Cortex of kidney (tissue), 1 donor: ENCODE measurements at places on chromosomes 12 and 14.

DNA sequence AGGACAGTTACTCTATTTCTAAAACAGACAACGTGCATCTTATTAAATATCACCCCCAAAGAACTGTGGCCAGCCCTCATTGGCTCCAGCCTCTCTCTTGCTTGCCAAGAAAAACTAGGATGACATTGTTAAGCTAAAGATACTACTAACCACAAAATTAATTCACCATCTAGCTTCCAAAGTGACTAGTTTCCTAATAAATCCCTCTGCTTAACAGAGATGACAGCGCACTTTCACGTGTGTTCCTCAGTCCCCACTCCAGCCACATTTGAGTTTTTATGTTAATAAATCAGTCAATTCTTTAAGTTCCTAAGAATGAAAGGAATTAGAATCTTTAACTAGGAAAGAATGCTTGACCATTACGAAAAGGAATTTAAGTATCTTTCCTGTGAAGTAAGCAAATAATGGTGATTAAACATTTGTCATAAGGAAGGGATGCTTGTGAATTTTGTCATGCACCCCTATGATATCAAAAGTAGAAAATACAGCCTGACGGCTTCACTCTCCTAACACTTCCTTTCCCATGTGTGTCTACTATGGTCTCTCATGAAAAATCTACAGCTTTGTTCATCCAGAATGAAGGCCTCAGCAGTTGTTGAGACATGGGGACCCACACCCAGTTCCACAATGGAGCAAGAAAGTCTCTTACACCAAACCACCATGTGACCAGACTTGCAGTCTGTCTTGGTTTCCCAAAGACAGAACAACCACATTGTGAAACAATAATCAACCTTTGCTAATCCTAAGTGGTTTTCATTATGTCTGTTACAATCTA is 8.1 kb downstream of the CORO1C start:
- no peak for DNase-seq

GRCh38 chr12:114480337-114481199 is 74.6 kb upstream of the TBX5 start:
- DNase-seq, result no peak

DNA sequence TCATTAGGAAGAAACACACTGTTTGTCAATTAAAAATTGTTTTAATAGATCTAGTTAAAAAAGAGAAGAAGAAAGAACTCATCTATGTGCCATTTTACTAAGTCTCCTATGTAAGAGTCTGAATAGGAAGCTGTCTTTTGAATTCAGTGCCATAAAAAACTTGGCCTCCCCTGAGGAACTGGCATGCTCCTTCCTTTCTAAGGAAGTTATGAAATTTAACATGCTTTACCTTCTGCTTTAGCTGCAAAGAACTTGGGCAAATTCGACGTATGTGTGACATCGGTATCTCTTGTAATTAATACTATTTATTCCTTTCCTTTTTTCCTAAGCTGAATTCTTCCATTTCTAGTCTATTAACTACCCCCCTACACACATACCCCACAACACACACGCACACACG is 12.5 kb downstream of the TM7SF3 start:
- no peak for DNase-seq

DNA sequence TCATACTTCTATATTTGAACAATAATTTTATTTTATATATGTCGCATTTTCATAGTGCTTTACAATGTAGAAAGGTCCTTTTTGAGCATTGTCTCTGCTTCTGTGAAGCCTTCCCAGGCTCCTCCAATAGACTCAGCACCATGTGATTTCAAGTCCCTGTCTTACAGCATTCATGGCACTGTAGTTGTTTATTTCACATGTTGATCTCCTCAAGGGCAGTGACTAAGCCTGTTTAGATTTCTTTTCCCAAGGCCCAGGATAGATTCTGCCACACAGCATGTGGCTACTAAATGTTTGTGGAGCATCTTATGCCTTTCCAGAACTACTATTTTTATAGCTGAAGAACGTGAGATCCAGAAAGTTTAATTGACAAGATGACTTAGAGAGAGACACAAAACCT is 391.7 kb downstream of the TMEM117 start:
- DNase-seq, result no peak

DNA sequence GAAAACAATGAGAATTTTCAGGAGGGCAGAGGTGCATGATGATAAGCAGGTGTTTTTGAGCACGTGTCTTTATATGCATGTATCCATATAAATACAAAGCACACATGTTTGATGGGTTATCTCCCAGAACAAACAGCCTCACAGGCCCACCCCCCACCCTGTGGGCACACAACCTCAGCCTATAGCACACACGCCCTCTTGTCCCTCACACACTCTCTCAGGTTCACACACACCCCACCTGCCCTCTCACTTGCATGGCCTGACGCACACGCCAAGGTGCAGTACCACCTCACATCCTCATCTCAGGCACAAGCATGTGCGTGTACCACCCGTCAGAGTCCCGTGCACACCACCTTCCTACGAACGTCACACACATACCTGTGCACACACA is 8.6 kb upstream of the KRT8 start:
- DNase-seq, result no peak

DNA sequence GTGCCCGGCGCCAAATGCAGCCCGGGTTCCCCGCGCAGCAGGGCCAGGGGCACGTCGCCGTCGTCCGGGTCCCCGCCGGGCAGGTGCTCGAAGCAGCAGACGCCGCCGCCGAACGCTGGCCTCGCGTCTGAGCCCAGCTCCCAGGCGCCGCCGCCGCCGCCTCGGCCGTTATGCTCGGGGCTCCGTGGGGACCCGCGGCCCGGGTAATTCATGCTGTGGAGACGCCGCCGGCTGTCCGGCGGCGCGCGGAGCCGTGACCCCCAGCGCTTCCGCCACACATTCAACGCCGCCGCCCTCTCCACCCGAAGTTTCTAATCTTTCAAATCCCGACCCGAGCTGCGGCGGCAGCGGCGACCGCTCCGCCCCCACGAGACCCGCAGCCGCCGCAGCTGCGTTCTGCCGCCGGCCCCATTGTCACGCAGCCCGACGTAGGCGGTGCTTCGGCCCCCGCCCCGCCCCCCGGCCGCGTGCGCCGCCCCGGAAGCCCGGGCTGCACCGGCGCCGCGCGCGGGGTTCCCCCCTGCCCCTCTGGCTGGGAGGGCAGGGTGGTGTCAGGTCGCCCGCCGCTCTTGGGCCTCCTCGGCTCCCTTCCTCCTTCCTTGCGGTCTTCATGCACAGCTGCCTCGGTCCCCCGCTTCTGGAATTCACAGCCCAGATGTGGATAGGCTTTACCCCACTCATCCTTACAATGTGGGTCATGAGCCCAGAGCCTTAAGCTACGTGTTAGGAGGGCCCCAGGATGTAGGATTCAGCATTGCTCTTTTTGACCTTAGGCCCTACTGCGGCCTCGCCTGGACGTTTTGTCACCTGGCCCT is at the start of gene DDHD1:
Gene DDHD1 (minus strand): TSS at position 437 of the 815 bp plus-strand sequence. CDS start 225 bp downstream, at position 212.
- no peak for DNase-seq

- DNase-seq, result no peak
Observed at GRCh38 chr14:68964300-68965093, 14.6 kb downstream of the ACTN1 start.

DNA sequence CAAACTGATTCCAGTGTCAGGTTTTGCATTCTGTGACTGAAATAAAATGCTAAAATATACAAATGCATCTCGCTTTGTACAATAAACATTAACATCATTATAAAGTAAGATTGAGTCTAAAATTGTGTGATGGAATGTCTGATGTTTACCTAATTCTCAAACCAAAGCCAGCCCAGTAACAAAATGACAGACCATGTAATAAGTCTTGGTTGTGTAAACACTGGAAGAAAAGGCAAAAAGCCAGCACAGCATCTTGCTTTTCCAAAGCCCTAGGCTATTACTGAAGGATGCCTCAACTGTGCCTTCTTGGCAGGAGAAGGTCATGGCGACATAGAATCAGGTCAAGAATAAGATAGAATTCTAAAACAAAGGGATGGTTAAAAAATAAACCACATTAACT is 169.6 kb downstream of the EGLN3 start:
- no peak for DNase-seq
